CD4-positive, alpha-beta T cell treated with Interleukin-4 for 4 hours (primary cell): ENCODE measurements at places on chromosomes 2 and 18.

GRCh38 chr2:173146590-173146989 is 70.9 kb downstream of the MAP3K20 start:
- no peak for DNase-seq

GRCh38 chr2:128017561-128017960 is 10.3 kb downstream of the SAP130 start:
- no peak for DNase-seq

DNA sequence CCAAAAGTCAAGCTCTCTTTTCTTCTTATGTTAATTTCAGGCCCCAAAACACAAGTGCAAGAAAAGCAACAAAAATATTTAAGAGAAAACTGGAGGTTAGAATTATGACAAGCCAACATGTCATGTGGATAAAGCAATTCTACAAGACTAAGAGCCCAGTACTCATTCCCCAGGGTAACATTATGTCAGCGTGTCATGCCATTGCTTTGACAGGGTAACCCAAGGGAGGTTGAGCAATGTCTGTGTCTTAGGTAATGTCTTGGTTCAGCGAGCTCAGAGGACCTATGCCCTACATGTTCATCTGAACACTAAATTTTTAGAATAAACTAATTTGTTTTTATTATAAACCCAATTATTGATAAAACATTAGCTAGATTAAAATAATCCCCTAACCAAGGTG is 173.2 kb upstream of the ZNF804A start:
- DNase-seq, result no peak

GRCh38 chr18:46393961-46394360 is 263.1 kb downstream of the LOXHD1 start:
- DNase-seq, result no peak
